ENCODE measurements at places on chromosomes 12 and 14.
A peak's percentile ranks its signal among the peaks of the same experiment; 100 is the strongest.

DNA sequence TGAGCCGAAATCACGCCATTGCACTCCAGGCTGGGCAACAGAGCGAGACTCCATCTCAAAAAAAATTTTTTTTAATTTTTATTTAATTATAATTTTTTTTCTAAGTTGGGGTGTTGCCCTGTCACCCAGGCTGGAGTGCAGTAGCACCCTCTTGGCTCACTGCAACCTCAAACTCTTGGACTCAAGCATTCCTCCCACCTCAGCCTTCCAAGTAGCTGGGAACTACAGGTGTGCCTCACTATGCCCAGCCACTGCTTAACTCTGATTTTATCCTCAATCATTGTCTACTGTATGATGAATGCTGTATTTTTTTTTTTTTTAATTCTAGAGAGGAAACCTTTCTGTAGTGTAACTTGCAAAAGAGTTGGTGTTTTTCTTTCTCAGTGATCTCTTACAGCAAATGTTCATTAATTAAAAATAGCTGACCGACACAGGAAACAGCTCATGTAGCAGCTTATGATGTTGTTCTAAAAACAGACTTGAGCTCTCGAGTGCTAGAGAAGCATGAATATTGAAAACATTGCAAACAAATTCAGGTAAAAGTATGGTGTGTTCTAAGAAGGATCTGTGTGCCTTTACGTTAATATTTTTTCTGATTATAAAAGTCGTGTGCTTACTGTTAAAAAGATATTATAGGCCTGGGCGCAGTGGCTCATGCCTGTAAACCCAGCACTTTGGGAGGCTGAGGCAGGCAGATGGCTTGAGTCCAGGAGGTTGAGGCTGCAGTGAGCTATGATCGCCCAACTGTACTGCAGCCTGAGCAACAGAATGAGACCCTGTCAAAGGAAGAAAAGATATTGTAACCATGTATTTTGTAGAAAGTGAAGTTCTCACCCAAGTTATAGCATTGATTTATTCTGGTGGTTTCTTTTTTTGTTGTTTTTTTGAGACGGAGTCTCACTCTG, 68.9 kb downstream of the FGD4 start:
- DNase-seq = no peak

GRCh38 chr14:32808644-32809043, 130.0 kb upstream of the NPAS3 start:
- DNase-seq = no peak

DNA sequence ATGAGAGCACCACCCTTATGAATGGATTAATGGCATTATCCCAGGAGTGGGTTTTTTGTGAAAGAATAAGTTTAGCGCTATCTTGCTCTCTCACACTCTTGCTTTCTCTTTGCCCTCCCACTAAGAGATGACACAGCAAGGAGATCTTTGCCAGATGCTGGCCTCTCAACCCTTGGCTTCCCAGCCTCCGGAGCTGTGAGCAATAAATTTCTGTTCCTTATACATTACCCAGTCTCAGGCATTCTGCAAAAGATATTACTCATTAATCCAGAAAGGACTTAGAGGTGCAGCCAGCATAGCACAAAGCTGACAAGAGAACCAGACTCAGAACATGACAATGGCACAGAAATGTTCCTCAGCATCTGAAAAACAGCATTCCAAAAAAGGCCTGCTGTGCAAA, 190.6 kb downstream of the ITPR2 start:
- no peak for DNase-seq

- DNase-seq = no peak
These were observed 2.4 kb downstream of the TIGAR start for GRCh38 chr12:4323396-4323795.

- no peak for DNase-seq
These were observed 11.9 kb downstream of the SLC25A29 start for GRCh38 chr14:100294213-100294962.

DNA sequence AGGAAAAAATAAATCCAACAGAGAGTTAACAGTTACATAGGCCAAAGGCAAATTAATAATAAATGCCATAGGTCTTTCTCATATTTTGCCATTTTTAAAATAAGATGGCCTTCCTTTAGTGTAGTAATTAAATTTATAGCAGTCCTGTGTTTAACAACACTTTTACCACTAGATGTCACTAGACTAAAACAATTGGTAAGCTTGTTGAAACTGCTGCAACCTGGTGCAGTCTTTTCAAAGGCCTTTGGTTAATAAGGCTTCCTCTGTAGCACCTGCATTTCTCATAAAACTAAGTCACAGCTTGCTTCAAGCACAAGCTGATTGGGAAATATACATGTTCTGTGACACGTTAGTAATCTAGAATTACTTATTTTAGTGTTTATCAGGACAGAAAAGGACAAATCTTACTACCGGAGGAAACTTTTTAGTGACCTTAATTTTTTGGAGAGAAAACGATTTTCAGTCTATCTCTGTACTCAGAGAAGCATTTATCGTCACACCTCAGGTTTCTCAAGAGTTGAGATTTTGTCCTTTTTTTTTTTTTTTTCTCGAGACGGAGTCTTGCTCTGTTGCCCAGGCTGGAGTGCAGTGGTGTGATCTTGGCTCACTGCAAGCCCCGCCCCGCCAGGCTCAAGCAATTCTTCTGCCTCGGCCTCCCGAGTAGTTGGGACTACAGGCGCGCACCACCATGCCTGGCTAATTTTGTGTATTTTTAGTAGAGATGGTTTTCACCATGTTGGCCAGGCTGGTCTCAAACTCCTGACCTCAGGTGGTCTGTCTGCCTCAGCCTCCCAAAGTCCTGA, 20.0 kb downstream of the BORCS5 start:
- DNase-seq = no peak

GRCh38 chr12:1798641-1799020, 21.7 kb upstream of the LRTM2 start:
- DNase-seq = no peak

GRCh38 chr12:75990189-75990912, 41.2 kb downstream of the PHLDA1 start:
- no peak for DNase-seq

- DNase-seq = no peak
These were observed 576.7 kb downstream of the ALG10 start for GRCh38 chr12:34598851-34599529.

- DNase-seq = peak; percentile 26
These were observed 17.6 kb downstream of the TDP1 start for GRCh38 chr14:89973234-89973823.

GRCh38 chr14:68856572-68856971, 63.7 kb upstream of the ZFP36L1 start:
- DNase-seq = no peak

GRCh38 chr12:50745861-50746260, 18.0 kb upstream of the ATF1 start:
- no peak for DNase-seq

GRCh38 chr12:31732926-31733548, 4.2 kb upstream of the AMN1 start:
- DNase-seq = no peak

GRCh38 chr14:36167431-36167830, 9.1 kb downstream of the PTCSC3 start:
- DNase-seq = no peak

- no peak for DNase-seq
These were observed 52.3 kb downstream of the ATG14 start for GRCh38 chr14:55359307-55359706.

DNA sequence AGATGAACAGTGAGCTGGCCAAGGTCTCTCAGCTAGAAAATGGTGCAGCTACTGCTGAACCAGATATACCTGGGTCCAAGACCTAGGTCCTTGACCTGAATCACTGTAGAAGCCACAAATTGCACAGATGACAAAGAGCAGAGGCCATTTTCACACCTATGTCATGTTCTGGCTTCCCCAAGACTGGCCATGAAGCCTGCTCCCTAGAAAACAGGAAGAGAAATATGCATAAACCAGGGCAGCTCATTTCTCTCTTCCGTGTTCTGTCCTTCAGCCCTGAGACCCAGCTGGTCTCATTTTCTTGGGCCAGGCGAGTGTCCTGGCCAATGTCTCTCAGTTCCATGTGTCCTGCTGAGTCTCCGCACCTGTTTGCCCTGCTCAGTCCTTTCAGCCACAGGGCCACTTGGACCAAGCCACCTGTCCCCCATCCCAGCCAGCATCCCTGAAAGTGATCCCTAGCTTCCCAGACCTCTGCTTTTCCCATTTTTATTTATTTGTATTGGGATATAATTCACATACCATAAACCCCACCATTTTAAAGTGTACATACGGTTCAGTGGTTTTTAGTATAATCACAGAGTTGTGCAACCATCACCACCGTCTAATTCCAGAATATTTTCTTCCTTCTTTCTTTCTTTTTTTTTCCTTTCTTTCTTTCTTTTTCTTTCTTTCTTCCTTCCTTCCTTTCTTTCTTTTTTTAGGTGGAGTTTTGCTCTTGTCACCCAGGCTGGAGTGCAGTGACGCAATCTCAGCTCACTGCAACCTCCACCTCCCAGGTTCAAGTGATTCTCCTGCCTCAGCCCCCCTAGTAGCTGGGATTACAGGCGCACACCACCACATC, 27.0 kb downstream of the P2RX7 start:
- DNase-seq = no peak

DNA sequence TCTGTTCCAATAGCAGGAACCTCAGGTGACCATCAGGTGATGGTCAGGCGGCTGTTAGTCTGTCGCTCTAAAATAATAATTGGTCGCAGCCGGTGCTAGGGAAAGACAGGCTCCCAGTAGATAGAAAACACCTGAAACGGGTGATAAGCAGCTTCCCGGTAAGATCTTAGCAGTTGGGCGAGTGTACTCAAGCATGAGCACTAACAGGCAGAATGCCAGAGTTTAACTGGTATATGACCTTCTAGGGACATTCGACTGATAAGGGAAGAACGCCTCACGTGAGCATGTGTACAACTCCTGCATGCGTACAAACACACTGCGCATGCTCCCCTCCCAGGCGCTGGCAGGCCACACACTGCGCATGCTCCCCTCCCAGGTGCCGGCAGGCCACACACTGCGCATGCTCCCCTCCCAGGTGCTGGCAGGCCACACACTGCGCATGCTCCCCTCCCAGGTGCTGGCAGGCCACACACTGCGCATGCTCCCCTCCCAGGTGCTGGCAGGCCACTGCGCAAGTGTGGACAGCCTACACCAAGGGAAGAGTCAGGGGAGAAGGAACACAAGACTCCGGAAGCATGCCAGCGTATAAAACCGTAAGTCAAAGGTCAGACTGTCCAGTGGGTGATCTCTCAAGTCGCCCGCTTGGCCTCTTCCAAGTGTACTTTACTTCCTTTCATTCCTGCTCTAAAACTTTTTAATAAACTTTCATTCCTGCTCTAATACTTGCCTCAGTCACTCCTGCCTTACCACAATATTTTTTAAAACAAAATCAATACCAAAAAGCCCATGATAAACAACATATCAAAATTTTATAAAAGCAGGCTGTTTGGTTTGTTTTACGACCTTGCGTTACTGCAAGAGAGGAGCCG, 24.5 kb downstream of the GPRC5D start:
- no peak for DNase-seq

DNA sequence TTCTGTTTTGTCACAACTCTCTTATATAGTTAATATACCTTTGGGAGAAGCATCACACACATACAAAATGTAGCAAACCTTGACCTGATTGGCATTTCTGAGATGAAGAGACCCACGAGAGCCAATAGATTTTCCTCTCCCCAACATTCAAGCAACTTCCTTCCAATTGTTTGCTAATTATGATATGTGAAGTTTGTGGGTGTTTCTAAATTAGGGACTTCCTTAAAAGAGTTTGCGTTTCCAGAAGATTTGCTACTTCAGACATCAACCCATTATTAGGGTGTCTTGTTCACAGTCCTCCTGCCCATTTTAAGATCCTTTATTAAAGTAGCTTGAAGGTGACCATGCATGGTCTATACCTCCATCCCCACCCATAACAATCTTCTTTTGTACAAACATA, 9.4 kb downstream of the AICDA start:
- no peak for DNase-seq

DNA sequence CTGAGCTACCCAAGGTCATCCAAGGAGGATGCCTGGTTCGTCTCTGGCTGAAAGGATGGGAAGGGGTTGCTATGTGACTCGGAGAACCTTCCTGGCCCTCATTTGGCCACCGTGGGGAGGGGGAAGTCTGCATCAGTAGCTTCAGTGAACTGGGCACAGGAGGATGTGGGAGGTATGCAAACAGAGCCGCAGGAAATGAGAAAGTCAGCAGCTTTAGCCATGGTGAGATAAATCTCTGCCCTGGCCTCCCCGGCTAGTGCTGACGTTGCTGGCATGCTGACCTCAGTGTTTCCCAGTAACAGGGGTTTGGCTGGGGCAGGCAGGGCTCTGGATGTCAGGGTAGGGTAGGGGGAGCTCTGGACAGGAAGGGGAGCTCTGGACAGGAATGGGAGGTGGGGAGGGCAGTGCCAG, 2.3 kb upstream of the CEBPE start:
- no peak for DNase-seq

DNA sequence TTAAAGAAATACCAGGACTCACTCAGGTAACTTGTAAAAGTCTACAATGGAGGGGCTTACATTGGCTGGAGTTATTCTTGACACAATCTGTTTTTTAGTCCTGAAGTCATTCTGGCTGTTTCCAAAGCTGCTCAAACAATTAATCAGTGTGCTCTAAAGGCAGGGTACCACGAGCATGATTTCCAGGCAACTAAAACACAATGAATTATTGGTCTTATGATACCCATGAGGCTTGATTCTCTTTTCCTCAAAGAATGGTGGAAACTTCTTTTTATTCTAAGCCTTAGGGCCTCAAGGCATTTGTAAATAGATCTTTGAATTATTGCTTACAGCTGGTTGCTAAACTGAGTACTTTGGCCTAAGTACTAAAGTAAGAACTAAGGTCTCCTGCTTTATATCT, 199.8 kb upstream of the PDZRN4 start:
- no peak for DNase-seq

- no peak for DNase-seq
These were observed 25.3 kb upstream of the ESRRB start for GRCh38 chr14:76350671-76351070.

- DNase-seq = no peak
These were observed 209.2 kb downstream of the PHLDA1 start for GRCh38 chr12:75822416-75822815.

DNA sequence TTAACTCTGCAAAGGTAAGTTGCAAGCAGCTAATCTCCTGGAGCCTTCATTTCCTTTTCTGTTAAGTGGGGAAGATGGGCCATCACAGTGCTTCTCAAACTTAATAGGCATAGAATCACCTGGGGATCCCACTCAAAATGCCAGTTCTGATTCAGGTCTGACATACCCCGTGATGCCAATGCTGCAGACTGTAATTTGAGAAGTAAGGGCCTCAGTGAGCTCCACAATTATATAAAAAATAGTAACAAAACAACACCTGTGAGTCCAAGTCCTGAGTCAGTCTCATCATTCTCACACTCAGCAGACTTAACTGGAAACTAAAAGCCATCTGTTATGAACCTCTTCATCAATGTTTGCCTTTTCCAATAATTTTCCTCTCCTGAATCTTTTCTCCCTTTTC, 10.8 kb upstream of the PSMA6 start:
- no peak for DNase-seq

- DNase-seq = no peak
These were observed 45.8 kb upstream of the EIF5 start for GRCh38 chr14:103288076-103288766.

DNA sequence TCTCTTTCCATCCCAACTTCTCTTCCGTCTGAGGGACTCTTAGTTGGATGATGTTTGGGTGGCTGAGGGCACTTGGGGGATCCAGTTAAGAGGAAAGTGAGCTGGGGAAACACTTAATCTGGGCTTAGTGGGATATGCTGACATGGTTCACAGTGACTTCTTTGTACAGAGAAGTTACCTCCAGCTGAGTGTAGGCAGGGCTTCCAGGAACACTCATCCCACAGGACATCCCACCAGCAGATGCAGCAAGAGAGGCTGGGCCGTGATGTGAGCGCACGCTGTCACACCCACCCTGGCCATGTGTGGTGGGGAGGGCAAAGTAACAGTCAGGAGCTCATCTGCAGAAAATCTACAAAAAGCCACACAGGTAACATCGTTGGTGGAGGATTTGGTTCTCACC, 832 bp upstream of the CACNA2D4 start:
- DNase-seq = no peak
